ENCODE measurements at places on chromosomes 16 and 17.
A peak's percentile ranks its signal among the peaks of the same experiment; 100 is the strongest.

DNA sequence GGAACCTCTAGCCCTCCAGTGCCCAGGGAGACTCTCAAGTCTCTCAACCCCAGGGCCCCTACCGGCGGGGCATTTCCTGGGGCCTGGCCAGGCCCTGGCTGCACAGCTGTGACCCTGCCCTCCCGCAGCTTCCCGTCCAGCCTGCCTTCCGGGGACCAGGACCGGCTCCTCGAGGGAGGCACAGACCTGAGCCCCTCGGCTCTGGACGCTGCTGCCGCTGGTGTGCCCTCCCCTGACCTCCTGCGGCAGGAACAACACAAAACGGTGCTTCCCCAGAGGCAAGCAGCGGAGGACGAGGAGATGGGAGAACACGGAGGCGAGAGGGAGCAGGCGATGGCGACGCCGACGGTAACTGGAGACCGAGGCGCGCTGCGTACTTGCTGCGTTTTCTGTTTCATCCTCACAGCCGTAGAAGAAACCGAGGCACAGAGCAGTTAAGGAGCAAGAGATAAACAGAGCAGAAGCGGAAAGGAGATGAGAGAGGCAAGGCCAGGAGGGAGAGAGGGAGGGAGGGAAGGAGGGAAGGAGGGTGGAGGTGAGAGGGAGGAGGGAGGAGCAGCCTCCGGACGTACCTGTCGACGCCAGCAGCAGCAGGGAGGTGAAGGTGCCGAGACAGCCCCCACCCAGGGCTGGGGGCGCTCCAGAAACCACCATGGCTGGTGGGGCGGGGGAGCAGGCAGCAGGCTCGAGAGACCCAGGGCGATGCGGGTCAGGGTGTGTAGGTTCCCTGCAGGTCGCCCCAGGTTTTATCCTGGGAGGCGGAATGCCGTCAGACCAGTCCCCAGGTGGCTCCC is at the start of gene PRSS22:
Gene PRSS22, minus strand, starts transcription at position 720 of the 794 bp plus-strand sequence. Its CDS starts 66 bp downstream, at position 654.
- no peak for DNase-seq

GRCh38 chr16:24539850-24540601 is 660 bp downstream of the RBBP6 start:
- DNase-seq, result no peak

- no peak for DNase-seq
Observed at GRCh38 chr16:88548131-88548874, 21.9 kb upstream of the ZC3H18 start.

- peak; percentile 90 for DNase-seq
Observed at GRCh38 chr17:8954339-8954738, 11.2 kb downstream of the PIK3R5 start.

DNA sequence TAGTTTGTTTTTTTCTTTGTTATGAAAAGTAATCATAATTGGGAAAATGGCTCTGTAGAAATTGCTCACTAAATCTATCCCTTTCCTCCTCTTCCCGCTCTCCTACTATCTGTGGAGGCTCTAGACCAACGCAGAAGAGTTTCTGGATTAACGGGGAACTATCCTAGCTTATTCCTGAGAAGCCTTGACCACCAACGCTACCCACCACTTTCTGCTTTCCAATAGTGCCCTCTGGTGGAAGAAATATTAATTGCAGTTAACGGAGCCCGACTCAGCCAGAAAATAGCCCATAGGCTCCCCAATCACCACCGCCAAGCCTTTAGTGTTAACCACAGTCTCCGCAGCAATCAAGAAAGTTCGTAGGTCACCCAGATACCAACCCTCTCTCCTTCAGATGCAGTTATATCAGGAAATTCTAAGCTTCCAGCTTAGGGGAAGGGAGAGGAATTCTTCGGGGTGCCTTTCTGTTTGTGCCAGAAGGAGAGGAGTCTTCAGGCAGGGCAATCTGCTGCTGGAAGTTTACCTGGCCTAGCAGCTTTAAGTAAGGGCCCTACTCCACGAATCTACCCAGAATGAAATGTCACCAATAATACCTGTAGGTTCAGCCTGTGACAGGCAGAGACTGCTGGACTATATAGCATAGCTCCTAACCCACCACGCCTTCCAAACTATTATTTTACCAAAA is 23.0 kb upstream of the NSRP1 start:
- DNase-seq, result peak; percentile 93

- DNase-seq, result peak; percentile 76
Observed at GRCh38 chr16:88442727-88443576, 10.1 kb upstream of the ZFPM1 start.

GRCh38 chr17:82388922-82389283 is 17.3 kb downstream of the UTS2R start:
- no peak for DNase-seq

DNA sequence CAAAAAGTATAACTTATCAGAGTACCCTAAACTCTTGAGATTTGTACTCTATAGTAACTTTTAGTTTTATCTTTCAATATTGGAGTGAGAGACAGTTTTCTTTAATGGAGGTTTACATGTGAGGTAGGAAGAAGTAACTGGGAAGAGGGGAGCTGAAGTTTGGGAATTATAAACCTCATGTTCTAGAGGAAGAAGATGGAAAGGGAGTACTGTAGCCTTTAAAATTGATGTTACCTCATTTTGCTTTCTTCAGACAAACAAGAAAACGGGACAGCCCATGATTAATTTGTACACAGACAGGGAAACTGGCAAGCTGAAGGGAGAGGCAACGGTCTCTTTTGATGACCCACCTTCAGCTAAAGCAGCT is 9.5 kb downstream of the FUS start:
- no peak for DNase-seq

- DNase-seq, result no peak
Observed at GRCh38 chr17:31687505-31688126, 171.4 kb downstream of the COPRS start.

DNA sequence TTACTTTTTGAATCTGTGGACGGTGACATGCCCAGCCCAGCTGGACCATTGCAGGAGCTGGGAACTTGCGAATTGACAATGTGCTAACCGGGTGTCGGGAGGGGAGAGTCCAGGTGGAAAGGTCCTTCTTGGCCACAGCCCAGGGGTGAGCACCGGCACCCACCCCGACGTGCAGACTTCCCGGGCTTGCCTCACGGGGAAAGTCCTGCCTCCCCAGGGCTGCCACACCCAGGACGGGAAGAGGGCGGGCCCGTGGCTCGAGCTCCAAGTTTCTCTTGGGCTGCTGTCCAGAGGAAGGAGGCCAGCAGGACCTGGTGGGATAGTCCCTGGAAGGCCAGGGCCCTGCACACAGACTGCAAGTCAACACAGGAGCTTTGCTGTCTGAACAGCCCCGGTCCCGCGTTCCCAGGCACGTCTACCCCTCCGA is 17.7 kb downstream of the CARD14 start:
- DNase-seq, result no peak

DNA sequence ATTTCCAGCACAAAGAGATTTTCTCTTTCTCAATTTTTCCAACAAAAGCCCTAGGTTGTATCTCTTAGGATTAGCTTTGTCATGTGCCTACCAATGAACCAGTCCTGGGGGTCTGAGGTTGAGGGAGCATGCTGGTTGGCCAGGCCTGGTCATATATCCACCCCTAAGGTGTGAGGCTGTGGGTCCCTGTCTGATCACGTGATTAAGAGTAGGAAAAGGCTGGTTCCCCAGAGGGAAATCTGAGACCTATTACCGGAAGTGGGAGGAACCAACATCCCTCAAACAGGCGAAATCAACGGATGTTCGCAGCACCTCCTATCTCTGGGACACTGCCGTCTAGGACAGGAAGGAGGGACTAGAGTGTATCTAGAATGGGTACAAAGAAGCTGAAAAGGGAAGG is 185.7 kb upstream of the IRX5 start:
- peak; percentile 21 for DNase-seq

DNA sequence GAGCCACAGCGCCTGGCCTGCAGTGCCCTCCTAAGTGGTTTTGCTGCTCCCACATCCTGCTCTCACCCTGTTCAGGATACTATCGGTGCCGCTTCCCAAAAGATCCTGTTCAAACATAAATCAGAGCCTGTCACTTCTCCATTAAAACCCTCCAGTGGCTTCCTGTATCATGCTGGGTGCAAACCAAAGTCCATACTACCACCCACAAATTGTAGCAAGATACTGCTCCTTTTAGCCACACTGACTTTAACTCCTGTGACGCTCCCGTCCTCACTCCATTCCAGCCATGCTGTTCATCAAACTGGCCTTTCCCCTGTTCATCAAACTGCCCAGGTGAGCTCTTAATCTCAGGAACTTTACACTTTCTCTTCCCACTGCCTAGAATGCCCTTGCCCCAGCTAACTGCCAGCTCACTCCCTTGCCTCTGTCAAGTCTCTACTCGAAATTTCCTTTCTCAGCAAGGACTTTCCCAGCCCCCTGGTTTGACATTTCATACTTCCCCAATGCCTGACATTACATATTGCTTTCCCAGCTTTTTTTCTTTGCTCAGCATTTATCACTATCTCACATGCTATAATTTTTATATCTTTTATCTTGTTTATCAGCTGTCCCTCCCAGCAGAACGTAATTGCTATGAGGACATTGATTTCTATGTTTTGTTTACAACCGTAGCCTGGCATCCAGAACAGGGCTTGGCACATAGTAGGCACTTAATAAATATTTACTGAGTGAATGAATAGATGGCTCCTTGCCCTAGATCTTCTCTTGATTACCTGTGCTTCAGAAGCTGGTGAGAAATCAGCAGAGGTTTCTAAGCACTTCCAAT is 44.3 kb upstream of the SMURF2 start:
- peak; percentile 28 for DNase-seq

DNA sequence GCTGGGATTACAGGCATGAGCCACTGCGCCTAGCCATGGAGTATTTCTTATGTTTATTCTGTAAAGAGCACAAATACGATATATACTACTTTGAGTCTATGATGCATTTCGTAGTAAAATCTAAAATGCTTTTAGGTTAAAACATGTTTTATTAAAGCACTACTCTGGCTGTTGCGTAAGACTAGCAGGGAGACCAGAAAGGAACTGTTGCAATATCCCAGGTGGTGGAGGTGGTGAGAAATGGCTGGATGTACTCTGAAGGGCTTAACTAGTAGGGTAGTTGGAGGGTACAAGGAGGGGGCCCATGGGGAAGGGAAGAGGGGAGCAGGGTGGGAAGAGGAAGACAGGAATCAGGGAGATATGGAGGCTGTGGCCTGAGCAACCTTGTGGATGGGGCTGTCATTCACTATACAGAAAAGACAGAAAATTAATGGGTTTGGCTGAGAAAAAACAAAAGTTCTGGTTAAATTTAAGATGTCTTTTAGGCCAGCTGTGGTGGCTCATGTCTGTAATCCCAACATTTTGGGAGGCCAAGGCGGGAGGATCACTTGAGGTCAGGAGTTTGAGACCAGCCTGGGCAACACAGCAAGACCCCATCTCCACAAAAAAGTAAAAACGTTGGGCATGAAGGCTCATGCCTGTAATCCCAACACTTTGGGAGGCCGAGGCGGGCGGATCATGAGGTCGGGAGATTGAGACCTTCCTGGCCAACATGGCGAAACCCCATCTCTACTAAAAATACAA is 35.8 kb downstream of the ST3GAL2 start:
- DNase-seq, result peak; percentile 38

DNA sequence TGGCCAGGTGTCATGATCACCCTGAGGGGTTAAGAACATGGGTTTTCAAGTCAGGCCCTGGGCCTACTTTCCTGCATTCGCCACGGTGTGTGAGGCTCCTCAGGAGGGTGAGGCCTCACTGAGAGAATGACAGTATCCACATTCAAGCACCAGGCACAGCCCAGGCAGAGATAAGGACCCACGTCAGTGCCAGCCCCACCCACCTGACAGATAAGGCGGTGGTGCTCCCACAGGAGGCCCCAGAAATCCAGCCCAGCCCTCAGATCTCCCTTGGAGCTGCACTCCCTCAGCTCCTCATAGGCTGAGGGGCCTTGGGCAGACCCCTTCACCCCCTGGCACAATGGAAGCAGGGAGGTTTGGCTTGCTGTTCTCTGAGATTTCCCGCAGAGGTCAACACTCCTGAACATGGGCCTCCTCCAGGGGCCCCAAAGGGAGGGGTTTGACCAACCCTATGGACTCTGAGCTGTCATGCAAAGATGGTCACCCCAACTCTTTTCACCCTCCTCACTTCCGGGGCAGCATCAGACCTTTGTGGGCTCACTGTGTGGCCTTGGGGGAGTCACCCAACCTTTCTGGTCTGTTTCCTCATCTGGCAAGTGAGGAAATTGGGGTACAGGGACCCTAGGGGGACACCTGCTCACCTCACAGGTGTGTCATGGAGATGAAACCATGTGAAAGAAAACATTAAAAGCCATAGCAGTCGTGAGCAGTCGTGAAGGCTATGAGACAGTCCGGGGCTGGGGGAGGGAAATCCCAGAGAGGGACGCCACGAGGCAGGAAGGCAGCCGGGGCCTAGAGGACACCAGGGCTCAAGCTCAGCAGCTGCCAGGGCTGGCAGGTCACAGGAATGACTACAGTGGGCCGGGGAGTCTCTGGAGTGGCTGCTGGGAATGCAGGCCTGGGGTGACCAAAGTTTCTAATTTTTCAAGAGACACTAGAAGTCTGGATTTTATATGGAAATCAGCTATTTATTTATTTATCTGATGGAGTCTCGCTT is 15.4 kb downstream of the PLLP start:
- DNase-seq, result no peak

Measured in KBM-7 (cell line).